ENCODE measurements at places on chromosomes 1 and 21.
A peak's percentile ranks its signal among the peaks of the same experiment; 100 is the strongest.

GRCh38 chr1:21451981-21452411 lies 12.1 kb downstream of the NBPF3 start:
- DNase-seq: peak; percentile 42

- no peak for DNase-seq
Observed at GRCh38 chr1:15836772-15837669, 10.5 kb upstream of the SPEN start.

- no peak for DNase-seq
Observed at GRCh38 chr1:90407737-90408136, 309.4 kb downstream of the BARHL2 start.

- no peak for DNase-seq
Observed at GRCh38 chr1:55055951-55056631, 16.7 kb downstream of the PCSK9 start.

DNA sequence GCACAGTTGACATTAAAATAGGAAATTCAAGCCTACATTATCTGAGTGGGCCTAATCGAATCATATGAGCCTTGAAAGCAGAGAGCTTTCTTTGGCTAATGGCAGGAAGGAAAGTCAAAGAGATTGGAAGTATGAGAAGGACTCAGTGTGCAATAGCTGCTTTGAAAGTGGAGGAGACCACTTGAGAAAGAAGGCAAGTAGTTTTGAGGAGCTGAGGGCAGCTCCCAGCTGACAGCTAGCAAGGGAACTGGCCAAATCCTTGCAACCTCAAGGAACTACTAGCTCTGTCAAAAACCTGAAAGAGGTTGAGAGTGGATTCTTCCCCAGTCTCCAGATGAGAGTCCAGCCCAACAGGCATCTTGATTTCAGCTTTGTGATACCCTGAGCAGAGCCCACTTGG lies 149.0 kb upstream of the CACYBP start:
- no peak for DNase-seq

DNA sequence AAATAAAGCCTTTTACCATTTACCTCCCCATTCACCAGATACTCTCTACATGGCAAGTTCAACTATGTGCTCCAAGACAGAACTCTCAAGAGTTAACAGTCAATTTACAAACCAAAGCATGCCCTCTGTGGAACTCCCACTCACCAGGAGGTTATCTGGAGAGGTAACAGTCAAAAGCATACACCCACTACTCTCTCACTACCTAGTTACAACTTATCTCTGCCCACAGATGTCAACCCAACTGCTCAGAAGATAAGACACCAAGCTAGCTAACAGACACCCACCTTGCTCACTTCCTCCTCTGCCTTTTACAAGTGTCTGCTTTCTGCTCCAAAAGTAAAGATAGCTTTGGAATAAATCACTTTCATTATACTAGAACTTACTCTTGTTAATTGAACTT lies 131.0 kb downstream of the TRIM33 start:
- DNase-seq: no peak

DNA sequence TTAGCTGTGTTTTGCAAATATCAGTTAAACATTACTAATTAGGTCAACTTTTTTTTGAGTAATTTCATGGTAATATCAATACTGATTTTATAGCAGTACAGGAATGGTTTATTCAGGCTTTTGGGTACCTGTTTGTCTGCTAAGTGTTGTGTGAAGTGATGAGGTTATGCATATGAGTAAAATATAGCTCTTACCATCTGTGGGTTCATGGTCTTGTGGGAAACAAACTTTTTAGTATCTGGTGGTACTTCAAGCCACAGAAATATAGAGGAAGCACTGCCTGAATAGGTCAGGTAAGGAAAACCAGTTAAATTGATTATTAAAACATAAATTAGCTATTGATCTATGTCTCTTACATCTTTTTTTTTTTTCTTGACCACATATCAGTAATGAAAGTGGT lies 113.9 kb downstream of the RABGAP1L start:
- no peak for DNase-seq

GRCh38 chr1:227315629-227316346 lies 2.5 kb downstream of the CDC42BPA start:
- peak; percentile 49 for DNase-seq

DNA sequence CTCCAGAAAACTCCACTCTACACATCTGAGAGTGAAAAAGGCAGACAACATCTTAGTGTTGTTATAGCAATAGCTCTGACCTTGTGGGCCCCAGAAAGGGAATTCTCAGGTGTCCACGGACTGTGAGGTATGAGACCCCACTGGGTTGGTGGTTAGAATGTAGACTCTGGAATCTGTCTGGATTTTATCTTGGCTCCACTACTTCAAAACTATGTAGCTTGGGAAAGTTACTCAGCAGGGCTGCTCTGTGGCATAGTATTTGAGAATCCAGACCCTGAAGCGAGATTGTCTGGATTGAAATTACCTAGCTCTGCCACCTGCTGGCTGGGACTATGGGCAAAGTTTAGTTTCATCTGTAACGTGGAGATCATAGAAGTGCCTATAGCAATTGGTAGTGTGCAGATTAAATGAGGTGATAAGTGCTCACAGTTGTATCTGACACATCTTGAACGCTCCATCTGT lies 25.8 kb downstream of the PRDM2 start:
- peak; percentile 74 for DNase-seq

DNA sequence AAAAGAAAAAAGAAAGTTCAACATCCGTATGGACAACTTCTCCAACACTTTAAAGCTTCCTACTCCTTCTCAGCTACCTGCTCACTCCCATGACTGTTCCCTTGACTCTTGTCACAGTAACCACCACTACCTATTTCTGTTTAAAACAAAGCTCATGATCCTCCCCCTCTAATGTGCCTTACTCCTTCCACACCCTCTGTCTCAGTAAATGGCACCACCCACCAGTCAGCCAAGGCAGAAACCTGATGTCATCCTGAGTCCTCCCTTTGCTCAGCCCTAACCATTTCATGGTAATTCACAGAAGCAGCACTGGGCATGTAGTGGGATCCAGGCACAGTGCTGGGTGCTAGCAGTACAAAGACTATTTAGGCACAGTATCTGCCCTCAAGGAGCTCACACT lies 63.0 kb upstream of the PPM1J start:
- DNase-seq: no peak

GRCh38 chr1:226304291-226304955 lies 4.5 kb downstream of the LIN9 start:
- no peak for DNase-seq

- DNase-seq: no peak
Observed at GRCh38 chr1:228146417-228147150, 3.1 kb upstream of the GJC2 start.

DNA sequence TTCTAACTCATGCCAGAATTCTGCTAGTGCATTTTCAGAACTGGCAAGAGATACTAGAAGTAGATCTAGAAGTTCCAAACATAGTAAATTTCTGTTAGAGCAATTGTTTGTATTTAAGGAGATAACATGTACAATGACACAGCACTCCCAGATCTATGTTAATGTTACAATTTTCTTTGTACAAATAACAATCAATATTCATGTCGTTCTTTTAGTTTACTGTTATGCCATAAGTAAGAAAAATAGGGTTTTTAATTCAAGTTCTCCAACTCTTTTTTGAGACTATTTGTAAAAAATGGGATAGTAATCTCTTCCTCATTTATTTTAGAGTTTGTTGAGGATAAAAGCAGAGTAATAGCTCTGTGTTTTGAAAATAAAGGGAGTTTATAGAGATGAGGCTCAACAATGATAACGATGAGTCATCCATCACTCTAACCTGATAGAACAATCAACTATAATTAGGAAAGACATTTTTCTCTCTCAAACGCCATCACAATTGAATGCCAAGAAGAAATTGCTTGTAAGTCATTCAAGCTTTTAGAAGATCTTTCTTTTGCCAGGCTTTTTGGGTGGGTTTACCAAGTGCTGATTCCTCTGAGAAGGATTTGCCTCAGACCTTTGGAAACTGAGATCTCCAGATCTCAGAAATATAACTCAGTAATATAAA lies 638 bp downstream of the CD84 start:
- DNase-seq: no peak

Measured in fibroblast of skin of back (primary cell).